ENCODE measurements at places on chromosomes 12 and 14. TPM values are rescaled to one million over a fixed set of nuclear protein-coding genes. Genes with fewer than 3 reads are reported as not detected.

Gene RBP5
- not detected for total RNA-seq

GRCh38 chr14:75986439-75986765 is 839 bp downstream of the IFT43 start:
- no peak for DNase-seq

- no peak for DNase-seq
These were observed 69.7 kb downstream of the TTC9 start for GRCh38 chr14:70711451-70711850.

DNA sequence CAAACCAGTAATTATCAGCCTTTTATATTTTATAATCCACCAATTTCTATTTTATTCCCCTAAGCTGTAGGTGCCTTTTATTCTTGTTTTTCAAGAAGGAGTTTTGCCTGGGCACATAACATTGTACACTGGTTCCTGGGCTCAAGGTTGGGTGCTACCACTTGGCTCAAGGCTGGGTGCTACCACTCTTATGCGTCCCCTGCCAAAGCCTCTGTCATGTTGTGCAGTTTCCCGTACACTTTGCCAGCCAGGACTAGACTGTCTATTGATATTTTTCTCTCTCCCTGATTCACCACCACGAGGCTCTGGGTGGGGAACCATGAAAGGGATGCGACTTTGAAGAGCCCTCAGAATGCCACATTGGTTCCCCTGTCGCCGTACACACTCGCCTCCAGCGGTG is 52.5 kb upstream of the VASH1 start:
- DNase-seq: no peak

DNA sequence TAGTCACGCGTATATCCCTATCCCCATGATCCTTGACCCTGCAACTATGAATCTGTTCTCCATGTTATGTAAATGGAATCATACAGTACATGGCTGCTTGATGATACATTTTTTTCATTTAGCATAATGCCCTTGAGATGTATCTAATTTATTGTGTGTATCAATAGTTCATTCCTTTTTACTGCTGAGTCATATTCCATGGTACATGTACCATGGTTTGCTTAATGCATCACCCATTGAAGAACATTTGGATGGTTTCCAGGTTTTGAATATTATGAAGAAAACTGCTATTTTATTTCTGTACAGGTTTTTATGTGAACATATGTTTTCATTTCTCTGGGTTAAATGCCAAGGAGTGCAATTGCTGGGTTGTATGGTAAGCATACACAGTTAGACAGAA is 4.0 kb upstream of the RNASE10 start:
- peak; percentile 74 for DNase-seq
